Thymus (tissue), 14 donors: ENCODE measurements at places on chromosomes 6 and 20. TPM values are rescaled to one million over a fixed set of nuclear protein-coding genes. Genes with fewer than 3 reads are reported as not detected.
A peak's percentile ranks its signal among the peaks of the same experiment; 100 is the strongest.

The OSBPL2 gene
- total RNA-seq, result 17.4 TPM

The ZNF334 gene
- 3.8 TPM for total RNA-seq

- no peak for DNase-seq
- H3K4me1 ChIP-seq, result no peaks in the 10 kb centered on the region
- no peak overlapping the region for H3K27ac ChIP-seq
- H3K4me3 ChIP-seq, result no peak overlapping the region
These were observed 37.1 kb downstream of the QRSL1 start for GRCh38 chr6:106666282-106667021.

- no peak overlapping the region for H3K4me3 ChIP-seq
- H3K27ac ChIP-seq, result no peak overlapping the region
- no peaks in the 10 kb centered on the region for H3K27me3 ChIP-seq
- no peaks in the 10 kb centered on the region for H3K4me1 ChIP-seq
These were observed 65.6 kb downstream of the SLC2A10 start for GRCh38 chr20:46774943-46775560.

- no peaks in the 10 kb centered on the region for H3K4me1 ChIP-seq
- H3K36me3 ChIP-seq, result no peaks in the 10 kb centered on the region
- no peaks in the 10 kb centered on the region for H3K27me3 ChIP-seq
- no peak overlapping the region for H3K4me3 ChIP-seq
- DNase-seq, result no peak
These were observed 254.4 kb upstream of the POU3F2 start for GRCh38 chr6:98579941-98580340.

DNA sequence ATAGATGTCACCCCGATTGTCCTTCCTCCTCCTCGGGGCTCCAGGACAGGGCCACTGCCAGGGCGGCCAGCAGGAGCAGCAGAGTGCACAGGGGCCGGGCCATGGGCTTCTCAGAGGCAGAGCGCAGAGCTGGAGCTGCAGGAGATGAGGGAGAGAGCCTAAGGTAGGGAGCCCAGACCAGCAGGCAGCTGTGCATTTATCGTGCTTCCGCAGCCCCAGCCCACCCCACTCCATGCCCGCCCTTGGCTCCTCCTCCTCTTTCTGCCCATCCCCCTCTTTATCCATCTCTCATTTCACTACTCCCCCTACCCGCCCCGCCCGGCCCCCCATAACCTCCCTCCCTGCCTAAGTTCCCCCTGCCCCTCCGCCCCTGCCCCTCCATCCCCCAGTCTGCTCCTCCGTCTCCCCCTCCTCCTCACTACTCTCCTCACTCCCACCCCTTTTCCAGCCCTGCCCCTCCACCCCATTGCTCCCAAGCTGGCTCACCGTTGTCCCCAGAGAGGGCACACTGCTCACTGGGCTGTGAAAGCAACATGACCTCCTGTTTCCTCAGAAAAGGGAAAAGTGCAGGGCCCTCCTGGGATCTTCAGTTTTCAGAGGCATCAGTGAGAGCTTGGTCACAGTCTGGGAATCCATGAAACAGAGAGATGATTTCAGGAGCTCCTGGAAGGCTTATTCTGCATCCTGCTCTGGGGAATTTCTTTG lies 25.5 kb upstream of the CST1 start:
- no peak overlapping the region for H3K4me3 ChIP-seq
- H3K36me3 ChIP-seq, result no peaks in the 10 kb centered on the region
- H3K4me1 ChIP-seq, result no peaks in the 10 kb centered on the region
- DNase-seq, result no peak
- peaks cover 6% of the 10 kb centered on the region for H3K27me3 ChIP-seq
- H3K27ac ChIP-seq, result no peak overlapping the region

DNA sequence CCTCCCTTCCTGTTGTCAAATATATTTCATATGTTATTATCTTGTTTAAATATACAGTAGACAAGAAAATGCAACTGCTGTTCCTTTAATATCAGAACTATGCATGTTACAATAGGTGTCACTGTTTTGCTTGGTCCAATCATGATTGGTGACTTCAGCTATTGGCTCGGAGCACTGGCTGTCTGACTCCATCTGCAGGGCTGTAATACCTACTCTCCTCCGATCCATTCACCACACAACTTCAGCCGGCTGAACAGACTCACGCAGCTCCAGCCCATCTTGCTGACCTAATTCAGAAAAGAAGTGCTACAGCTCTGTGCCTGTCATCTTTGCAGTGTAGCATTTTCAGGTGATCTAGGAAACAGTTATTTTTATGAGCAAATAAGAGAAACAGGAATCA lies at the start of gene BTBD3:
Gene BTBD3, plus strand, starts transcription at position 231 of the 400 bp plus-strand sequence. CDS start 383 bp downstream, outside the sequence.
- peaks cover 10% of the 10 kb centered on the region for H3K4me1 ChIP-seq
- H3K36me3 ChIP-seq, result peaks cover 8% of the 10 kb centered on the region
- H3K27me3 ChIP-seq, result no peaks in the 10 kb centered on the region
- H3K27ac ChIP-seq, result peak within 1 kb of the TSS; percentile 3
- peak within 1 kb of the TSS; percentile 25 for H3K4me3 ChIP-seq
- DNase-seq, result peak; percentile 15

DNA sequence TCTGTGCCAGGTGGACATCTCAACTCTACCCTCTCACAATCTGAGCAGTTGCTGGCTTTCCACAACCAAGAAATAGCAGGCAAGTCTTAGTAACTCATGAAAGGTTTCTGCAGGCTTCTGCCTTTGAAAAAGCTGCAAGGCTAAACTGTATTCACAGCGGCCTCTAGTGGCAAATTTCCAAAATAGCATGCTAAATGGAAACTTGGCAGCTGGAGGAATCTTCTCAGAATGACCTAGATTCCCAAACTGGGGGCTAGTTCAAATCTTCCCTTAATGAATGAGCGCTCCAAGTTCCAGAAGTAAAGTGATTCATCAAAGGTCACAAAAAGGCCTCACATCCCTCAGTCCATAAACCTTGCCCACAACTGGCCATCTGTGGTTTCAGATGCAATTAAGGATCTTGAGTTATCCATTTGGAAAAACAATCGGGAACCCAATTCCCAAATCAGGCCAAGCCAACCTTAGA lies 11.9 kb upstream of the CPNE5 start:
- H3K27me3 ChIP-seq, result no peaks in the 10 kb centered on the region
- no peak overlapping the region for H3K27ac ChIP-seq
- H3K4me1 ChIP-seq, result peaks cover 18% of the 10 kb centered on the region
- H3K36me3 ChIP-seq, result peaks cover 17% of the 10 kb centered on the region
- H3K4me3 ChIP-seq, result no peak overlapping the region

GRCh38 chr6:78916411-78916810 lies 49.1 kb downstream of the IRAK1BP1 start:
- no peak for DNase-seq
- no peak overlapping the region for H3K4me3 ChIP-seq
- no peaks in the 10 kb centered on the region for H3K36me3 ChIP-seq
- H3K27me3 ChIP-seq, result peaks cover under 1% of the 10 kb centered on the region
- no peak overlapping the region for H3K27ac ChIP-seq

The ENPP5 gene
- total RNA-seq, result 4.9 TPM

DNA sequence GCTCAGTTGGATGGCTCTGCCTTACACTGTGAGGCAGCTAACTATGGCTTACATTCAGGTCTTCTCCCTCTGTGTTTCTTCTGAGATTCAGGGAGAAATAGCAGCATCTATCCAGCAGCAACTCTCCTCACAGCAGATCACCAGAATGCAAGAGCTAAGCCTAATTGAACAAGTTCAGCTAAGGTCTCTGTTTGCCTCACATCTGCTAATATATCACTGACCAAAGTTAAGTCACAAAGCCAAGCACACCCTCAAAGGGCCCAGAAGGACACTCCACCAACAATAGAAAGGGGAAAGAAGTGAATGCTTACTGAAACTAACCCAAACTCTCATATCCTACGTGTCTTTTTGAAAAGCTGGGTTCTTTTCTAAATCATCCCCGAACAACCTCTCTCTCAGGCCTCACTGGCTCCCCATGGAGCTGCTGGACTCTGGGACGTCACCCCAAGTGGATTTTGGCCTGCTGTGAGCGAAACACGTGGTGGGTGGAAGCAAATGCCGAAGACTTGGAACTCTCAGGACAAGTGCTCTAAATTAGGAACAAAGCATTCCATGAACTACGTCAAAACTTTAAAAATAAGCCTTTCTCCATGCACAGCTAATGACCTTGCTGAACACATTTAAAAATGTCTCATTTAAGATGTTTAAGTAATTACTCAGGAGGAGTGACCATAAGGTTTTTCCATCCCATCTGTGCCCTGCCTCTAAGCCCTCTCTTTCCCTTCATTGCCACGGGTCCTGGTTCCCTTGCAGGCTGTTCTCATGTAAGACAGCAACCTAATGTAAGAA lies 167.5 kb upstream of the PLCB4 start:
- H3K4me1 ChIP-seq, result no peaks in the 10 kb centered on the region
- no peaks in the 10 kb centered on the region for H3K27me3 ChIP-seq
- no peak overlapping the region for H3K4me3 ChIP-seq
- H3K36me3 ChIP-seq, result no peaks in the 10 kb centered on the region

DNA sequence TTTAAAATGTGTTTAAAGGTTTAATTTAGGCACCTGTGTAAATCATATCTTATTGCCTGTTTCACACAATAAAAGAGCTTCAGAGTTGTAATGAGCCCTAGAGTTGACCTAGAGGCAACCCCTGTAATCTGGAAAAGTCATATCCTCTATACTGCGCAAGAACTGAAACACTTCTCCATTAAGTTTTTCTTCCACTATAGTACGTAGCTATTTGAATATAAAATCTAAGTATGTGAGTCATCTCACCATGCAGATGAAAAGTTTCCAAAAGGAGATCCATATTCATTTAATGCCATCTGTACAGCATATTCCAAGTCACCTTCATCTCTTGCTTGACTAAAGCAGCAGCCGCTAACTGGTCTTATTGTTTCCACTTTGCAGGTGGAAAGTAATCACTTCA lies 26.0 kb upstream of the TAAR1 start:
- no peaks in the 10 kb centered on the region for H3K27me3 ChIP-seq
- no peak for DNase-seq
- no peak overlapping the region for H3K4me3 ChIP-seq
- no peaks in the 10 kb centered on the region for H3K4me1 ChIP-seq
- no peaks in the 10 kb centered on the region for H3K36me3 ChIP-seq

DNA sequence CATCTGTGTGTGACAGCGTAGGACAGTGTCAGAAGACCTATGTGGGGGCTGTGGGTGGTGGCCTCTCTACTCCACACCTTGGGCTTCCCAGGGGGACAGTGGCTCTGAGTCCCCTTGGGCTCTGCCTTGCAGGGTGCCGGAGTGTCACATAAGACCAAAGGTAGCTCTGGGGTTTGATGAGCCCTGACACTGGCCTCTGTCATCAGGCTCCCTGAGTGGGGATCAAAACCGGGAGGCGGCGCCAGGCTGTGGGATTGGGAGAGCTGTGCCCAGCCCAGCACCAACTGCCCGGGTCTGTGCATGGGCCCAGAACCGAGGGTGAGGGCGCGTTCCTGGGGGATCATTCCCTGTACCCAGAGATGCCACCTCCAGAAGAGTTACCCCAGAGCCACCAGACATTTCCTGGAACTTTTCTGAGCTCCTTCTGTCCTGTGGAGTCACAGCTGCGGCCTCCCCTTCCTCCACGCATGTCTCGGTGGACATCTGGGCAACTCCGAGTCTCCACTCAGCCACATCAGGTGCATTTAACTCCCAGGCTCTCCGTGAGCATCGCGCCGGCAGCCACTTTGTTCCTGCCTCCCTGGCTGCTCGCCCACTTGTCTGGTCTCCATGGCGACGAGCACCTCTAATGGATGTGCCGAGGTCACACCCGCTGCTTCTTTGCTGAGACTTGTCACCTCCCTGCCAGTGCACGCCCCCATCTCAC lies 94.7 kb downstream of the TMEM242 start:
- H3K36me3 ChIP-seq, result no peaks in the 10 kb centered on the region
- peak overlapping the region; percentile 69 for H3K27ac ChIP-seq
- H3K4me3 ChIP-seq, result no peak overlapping the region
- no peak for DNase-seq

- no peak for DNase-seq
- H3K4me3 ChIP-seq, result no peak overlapping the region
- H3K4me1 ChIP-seq, result no peaks in the 10 kb centered on the region
- H3K27ac ChIP-seq, result no peak overlapping the region
- H3K36me3 ChIP-seq, result no peaks in the 10 kb centered on the region
These were observed 49.4 kb downstream of the PFDN4 start for GRCh38 chr20:54257071-54257816.

The NRSN2 gene
- 3.8 TPM for total RNA-seq

DNA sequence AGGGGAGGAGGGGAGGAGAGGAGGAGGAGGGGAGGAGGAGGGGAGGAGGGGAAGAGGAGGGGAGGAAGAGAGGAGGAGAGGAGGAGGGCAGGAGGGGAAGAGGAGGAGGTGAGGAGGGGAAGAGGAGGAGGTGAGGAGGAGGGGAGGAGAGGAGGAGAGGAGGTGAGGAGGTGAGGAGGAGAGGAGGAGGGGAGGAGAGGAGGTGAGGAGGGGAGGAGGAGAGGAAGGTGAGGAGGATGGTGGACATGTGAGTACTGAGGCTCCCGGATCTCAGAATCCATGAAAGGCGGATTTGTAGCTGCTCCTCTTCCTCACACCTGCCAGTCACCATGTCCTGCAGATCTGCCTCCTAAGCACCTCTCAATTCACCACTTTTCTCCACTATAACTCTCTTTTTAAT lies 59.8 kb downstream of the PSMB1 start:
- H3K27me3 ChIP-seq, result no peaks in the 10 kb centered on the region
- H3K4me3 ChIP-seq, result no peak overlapping the region
- no peak overlapping the region for H3K27ac ChIP-seq
- no peaks in the 10 kb centered on the region for H3K36me3 ChIP-seq
- DNase-seq, result no peak

The CCR6 gene
- 2.7 TPM for total RNA-seq

GRCh38 chr6:15443119-15443830 lies 197.4 kb downstream of the JARID2 start:
- no peak overlapping the region for H3K27ac ChIP-seq
- peaks cover 11% of the 10 kb centered on the region for H3K36me3 ChIP-seq
- H3K27me3 ChIP-seq, result no peaks in the 10 kb centered on the region
- H3K4me3 ChIP-seq, result no peak overlapping the region
- DNase-seq, result no peak

The EPHA7 gene
- total RNA-seq, result 0.52 TPM

DNA sequence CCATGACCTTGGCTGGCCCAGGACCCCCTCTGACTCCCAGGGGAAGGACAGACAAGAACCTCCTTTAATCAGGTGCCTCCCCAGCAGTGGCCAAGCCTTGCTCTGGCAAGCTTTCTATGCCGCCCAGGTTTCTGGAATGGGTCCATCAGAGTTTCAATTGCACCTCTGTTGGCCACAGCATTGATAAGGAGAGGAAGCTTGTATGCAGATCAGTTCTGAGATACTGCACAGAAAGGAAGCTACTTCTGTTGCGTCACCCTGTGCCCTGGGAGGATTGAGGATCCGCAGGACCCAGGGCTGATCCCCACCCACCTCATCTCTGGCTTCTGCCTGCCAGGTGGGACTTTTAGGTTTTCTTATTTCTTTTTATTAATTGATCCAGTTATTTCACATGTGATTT lies 167.2 kb downstream of the TFAP2C start:
- no peak for DNase-seq
- H3K27me3 ChIP-seq, result no peaks in the 10 kb centered on the region
- no peak overlapping the region for H3K27ac ChIP-seq
- no peaks in the 10 kb centered on the region for H3K4me1 ChIP-seq

- no peak for DNase-seq
- H3K36me3 ChIP-seq, result no peaks in the 10 kb centered on the region
- no peak overlapping the region for H3K4me3 ChIP-seq
- H3K27me3 ChIP-seq, result peaks cover 2% of the 10 kb centered on the region
These were observed 26.3 kb downstream of the SPDEF start for GRCh38 chr6:34529665-34530327.
